ENCODE measurements at places on chromosomes 4 and X.

GRCh38 chrX:119062750-119063374, 9.9 kb upstream of the CT47C1 start:
- DNase-seq = no peak

DNA sequence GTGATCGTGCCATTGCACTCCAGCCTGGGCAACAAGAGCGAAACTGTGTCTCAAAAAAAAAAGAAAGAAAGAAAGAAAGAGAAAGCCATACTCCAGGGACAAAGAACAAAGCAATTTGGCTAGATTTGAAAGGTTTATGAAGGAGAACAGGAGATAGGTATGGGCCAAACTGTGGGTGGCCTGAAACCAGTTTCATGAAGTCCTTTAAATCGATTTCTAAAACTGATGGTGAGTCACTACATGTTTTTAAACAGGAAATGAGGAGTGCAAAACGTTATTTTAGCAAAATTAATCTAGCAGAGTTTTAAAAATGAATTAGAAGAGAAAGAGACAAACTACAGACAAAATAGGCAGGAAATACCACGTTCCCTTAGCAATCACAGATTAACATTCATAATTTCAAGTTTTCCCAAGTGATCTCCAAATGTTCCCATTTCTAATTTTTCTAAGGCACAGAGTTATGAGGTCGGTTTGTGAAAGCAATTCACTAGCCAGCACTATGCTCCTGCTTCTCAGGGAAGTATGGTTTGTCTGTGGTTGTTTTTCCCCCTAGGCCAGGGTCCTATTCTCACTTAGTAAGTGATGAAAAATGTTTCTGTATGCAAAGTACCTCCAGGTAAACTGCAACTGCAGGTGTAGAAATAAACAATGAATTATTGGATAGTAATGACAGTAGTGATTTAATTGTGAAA, 190.6 kb downstream of the PPP3CA start:
- no peak for DNase-seq

- DNase-seq = no peak
Observed at GRCh38 chrX:136480383-136480782, 7.4 kb upstream of the BRS3 start.

DNA sequence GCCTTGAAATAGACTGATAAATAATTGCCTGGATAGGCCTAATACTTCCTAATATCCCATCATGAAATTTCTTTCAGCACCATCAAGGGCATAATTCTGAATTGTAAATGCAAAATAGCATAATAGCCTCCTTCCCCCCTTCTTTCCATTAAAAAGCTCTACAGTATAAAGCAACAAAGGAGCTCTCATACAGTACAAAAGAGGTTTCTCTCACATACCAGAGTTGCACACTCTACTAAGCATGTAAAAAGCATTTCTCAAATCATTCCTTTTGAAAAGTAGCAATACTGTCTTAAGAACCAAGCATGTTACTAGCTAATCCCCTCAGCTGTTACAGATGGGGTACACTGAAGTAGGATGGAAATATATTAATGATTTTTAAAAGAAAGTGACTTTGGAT, 509.0 kb downstream of the KLHL13 start:
- no peak for DNase-seq

DNA sequence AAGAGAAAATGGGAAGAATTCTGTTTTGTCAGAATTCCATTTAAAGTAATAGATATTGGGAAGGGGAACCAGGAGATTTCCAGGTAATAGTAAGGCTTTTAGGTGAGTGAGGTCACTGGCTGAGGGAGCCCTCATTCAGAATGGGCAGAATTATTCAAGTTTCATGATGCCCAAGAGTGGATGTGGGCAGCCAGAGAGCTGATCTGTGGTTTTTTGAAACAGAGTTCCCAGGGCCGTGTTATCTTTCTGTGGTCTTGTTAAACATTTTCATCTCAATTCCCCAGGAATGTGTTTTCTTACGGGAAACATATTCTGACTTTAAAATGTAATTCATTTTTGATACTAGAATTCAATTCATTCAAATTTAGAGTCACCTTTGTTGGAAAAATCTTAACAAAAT, 182.0 kb upstream of the AADAT start:
- DNase-seq = peak; percentile 14

DNA sequence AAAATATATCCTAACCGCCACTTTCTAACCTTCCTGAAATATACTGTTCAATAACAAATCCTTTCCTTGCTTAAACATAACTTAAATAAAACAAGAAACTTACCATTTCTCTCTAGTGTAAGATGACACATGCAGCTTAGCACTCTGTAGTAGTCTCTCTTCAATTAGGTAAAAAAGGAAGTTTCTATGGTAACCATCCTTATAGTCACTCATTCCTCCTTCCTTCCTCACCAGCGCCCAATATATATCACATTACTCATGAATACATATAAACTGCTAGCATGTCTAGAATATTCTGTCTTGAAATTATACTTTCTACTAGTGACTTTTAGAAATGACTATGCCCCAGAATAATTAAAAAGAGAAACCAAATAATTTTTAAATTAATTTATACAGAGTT, 112.2 kb downstream of the SNCA start:
- no peak for DNase-seq

- no peak for DNase-seq
Observed at GRCh38 chr4:2217726-2218125, 24.2 kb downstream of the HAUS3 start.

- DNase-seq = no peak
Observed at GRCh38 chrX:7272346-7272745, 124.4 kb upstream of the PUDP start.

- DNase-seq = no peak
Observed at GRCh38 chrX:2824886-2825285, 3.8 kb upstream of the GYG2 start.

GRCh38 chrX:41705680-41706374, 17.1 kb downstream of the GPR34 start:
- DNase-seq = peak; percentile 70

DNA sequence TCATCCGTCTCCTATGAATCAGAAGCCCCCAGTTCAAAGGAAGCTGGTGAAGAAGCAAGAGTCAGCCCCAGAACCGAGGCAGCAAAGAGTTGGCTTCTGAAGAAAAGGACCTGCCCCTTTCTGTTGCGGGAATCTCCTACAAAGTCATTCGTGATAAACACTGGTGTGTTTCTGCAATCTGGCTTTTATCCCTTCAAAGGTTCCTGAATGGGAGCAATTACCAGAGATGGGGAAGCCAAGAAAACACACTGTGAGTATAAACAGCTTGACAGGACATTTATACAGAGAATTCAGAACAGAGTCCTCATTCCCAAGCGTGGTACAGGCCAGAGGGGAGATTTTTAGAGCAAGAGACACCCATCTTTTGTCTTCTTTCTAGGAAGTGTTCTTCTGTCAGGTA, 226.8 kb upstream of the LNX1 start:
- no peak for DNase-seq

DNA sequence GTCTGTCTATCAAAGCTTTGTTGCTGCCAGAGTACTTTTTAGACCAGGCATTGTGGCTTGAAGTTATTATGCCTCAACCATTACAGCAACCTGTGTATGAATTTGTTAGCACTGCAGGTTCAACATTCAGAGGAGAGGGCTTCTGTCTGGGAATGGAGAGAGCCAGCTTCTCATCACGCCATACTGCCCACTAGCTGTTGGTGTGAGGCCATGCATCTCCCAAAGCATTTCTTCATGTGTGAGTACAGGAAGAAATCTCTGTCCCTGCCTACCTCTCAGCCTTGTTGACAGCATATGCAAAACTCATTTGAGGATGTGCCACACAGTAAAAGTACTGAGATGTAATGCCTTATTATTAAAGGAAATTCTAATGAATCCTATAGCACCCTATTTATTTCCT, 76.9 kb upstream of the PPARGC1A start:
- DNase-seq = peak; percentile 21

DNA sequence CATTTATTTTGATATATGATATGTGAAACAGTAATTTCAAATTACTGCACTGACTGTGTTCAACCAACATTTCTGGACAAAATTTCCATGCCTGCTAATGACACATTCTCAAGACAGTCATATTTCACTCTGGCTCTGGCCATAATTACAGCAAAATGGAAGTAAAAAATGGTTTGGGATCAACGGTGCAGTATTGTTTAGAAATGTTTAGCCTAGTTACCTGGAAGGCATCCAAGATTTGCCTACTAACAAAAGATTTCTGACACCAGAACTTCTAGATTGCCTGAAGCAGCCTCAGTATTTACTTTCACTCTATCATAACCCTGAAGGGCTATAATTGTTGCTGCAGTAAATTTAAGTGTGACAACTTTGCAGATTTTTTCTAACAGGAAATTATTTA, 416.3 kb downstream of the PCDH10 start:
- DNase-seq = no peak

GRCh38 chr4:4862665-4863482, 3.4 kb downstream of the MSX1 start:
- DNase-seq = no peak

- DNase-seq = peak; percentile 4
Observed at GRCh38 chrX:36856849-36857248, 151.3 kb upstream of the FAM47C start.

DNA sequence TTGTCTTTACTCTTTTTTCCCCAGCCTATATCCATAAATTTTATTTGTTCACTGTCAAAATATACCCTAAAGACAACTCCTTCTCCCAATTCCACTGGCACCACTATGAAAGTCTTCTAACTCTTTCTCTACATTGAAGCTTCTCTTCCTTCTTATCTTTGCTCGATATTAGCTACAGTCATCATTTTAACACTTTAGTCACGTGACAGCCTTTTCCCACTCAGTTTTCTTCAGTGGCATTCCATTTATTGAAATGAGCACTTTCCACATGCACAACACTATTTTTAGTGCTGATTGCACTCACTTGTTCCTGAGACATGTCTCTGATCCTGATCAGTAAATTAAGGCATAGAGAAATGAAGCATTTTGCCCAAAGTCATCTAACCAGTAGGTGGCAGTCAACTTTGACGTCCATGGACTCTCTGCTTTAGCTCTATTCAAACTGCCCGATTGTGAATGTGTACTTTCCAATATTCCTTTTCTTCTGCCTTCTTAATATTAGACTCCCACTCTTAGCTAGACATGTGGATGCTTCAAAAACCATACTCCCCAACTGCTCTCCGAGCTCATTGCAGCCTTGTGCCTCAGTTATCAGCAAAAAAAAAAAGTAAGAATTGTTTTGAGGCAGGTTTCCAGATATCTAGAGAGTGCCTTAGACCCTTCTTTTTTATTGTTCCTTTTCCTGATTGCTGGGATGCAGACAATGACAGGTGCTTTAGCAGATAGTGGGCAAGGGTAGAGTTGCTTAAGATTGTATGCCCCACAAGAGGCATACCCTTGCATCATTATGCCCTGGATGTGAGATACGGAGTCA, 394.4 kb upstream of the ADGRL3 start:
- peak; percentile 82 for DNase-seq

DNA sequence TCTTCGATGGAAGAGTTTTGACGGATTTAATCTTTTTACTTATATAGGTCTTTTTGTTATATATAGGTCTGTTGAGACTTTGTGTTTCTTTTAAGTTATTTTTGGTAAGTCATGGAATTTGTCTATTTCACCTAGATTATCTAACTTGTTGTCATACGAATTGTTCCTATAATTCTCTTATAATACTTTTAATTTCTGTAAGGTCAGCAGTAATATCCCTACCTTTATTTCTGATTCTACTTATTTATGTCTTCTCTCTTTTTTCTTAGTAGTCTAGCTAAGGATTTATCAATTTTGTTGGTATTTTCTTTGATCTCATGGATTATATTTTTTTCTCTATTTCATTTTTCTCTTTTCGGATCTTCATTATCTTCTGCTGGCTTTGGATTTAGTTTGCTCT, 11.6 kb downstream of the SAP30 start:
- no peak for DNase-seq

GRCh38 chrX:96563646-96564045, 121.0 kb upstream of the DIAPH2 start:
- no peak for DNase-seq

GRCh38 chr4:57490520-57491255, 380.5 kb upstream of the IGFBP7 start:
- DNase-seq = no peak

DNA sequence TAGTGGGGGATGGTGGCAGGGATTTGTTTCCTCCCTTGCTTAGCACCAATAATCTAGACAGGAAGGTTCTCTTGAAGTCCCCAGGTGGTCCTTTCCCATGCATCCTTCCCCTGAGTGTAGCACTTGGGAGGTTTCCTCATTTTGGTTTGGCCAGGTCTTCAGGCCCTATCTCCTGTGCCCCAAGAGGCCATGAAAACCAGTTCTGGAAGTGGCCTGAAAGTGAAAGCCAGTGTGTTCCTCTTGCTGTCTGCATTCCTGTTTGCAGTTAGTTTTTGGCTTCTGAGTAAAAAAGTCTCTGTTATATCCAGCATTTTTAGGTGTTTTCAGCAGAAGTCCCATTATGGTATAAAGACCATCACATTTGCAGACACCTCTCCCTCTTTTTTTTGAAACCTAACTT, 59.5 kb downstream of the MTM1 start:
- DNase-seq = no peak

DNA sequence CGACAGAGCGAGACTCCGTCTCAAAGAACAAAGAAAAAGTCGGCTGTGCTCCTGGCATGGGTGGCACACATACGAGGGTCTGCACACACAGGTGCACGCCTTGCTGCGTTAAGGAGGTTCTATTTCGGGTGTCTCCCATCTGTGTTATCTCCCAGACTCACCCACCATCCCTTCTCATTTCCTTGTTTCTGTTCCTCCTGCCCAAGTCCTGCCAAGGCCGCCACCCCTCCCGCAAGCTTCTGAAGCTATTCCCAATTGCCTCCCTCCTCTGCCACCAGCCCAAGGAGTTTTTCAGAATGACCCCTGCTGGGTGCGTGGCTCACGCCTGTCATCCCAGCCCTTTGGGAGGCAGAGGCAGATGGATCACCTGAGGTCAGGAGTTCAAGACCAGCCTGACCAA, 6.0 kb upstream of the IL3RA start:
- DNase-seq = no peak

DNA sequence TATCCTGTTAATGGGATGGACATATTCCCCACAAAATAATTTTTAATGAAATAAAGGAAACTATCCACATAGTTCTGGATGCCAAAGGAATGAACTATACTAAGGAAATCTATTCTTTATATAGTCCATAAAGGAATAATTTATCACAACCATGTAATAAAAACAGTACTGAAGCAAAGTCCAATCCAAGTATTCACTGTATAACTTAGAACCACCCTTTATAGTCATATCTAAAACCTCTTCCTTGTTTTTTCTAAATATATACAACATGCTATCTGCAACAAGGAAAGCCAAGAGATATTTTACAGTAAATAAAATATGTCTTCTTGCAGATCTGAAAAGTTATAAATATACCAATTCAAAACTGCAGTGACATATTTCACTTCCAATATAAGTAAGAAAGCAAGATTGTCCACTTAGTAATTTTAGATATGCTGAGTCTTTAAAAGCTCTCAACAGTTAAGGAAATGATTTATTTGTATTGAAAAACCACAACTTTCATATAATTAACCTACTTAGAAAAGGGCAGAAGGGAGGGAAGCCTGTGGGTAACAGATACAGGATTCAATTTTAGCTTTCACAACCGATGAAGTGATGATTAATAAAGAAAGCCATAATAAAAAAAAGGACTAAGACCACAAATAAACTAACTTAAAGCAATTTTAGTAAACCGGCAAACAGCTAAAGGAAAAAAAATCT, 8.0 kb downstream of the NR3C2 start:
- no peak for DNase-seq

Data from OCI-M1 (cell line).